Stimulated activated CD4-positive, alpha-beta T cell treated with anti-CD3 and anti-CD28 coated beads, TNF-alpha, amount 100 ng/mL, for 1 hour (primary cell): ENCODE measurements at places on chromosomes 1 and 21.

GRCh38 chr1:58144698-58145270 is 401.7 kb downstream of the OMA1 start:
- no peak for DNase-seq

DNA sequence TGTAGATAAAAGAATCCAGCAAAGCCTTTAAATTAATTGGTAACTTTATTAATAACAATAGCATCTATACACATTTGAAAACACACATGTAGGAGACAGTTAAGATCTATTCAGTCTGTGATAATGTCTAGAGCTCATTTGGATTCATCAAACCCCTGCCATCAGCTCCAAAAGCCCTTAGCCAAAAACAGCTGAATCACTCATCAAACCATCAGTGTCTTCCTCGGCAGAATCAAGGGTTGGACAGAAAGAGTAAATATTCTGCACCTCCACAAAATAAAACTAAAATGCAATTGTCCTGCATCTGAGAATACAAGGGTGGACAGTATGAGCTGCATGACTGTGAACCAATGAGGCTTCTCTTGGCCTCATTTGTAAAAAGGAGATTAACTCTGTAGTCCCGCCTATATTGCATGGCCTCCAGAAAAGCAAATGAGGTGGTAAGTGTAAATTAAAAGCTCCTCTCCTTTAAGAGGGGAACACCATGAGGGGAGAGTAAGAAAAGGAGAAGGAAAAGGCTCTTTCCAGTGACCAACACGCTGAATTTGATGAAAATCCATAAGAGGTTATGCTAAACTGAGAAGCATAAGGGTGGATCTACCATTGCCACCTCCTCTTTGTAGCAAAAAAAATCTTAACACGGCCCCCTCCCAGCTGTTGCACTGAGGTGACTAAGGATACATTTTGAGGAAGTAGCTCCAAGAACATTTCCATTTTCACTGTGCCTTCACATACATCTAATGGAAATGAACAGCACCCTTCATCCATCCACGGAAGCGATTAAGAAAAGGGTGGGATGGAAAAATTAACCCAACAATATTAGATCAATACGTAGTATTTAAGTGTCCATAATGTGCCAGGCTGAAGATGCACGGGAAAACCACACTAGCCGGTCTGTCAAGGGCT is 14.7 kb upstream of the BOLA1 start:
- no peak for DNase-seq

DNA sequence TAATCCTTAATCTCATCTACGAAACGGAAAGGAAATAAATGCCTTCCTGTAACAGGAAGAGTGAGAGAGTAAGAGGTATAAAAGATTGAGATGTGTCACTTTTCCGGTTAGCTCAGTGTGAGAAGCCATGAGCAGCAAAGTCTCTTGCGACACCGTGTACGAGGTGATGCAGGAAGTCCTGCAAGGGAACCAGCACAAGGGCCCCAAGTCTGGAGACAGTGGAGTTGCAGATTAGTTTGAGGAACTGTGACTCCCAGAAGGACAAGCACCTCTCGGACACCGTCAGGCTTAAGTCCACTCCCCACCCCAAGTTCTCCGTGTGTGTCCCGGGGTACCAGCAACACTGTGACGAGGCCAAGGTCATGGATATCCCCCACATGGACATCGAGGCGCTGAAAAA is 592.3 kb upstream of the ADGRL2 start:
- DNase-seq, result no peak

- no peak for DNase-seq
Observed at GRCh38 chr1:93448292-93448982, 519 bp downstream of the FNBP1L start.

GRCh38 chr1:46522184-46522968 is 29.1 kb downstream of the KNCN start:
- no peak for DNase-seq

- DNase-seq, result no peak
Observed at GRCh38 chr1:195495720-195496635, 1112.3 kb downstream of the KCNT2 start.

GRCh38 chr1:76939050-76939816 is 72.0 kb downstream of the ST6GALNAC5 start:
- DNase-seq, result no peak

DNA sequence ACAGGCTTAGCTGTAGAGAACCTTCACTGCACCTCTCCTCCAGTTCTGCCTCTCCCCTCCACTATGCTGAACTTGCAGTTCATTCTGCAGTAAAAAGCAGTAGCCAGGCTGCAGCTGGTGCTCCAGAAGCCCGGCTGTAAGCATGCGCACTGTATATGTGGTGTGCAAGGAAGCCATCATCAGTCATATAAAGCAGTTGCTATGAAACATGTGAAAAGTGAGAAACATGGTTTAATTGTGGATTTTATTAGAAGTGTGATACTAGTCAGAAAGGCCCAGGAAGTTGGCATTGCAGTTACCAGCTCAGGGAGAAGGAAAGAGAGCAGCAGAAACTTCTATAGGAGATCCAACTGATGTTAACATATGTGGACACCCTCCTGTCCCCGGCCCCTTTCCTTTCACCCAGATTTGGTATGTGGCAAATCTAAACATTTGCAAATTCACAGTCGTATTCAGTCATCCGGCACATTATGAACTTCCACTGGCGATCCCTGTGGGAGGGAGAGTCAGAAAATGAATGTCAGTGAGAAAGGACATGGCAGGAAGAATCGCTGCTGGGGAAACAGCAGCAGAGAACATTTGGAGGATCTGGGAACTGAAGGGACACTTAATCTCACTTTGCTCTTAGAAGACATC is 32.8 kb downstream of the DPT start:
- no peak for DNase-seq

DNA sequence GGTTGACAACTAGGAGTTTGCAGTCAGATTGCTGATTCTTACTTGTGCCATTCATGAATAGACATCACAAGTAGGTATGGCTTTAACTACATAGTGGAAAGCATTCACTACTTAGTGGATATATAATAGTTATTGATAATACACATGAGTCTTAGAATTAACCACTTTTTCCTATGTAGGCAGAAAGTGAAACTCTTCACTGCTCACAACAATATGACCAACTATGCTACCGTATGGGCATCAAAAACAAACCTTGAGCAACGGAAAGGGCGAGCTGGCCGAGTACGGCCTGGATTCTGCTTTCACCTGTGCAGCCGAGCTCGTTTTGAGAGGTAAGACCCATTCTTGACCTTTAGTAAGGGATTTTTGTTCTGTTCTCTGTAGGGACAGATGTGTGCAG is 38.7 kb downstream of the DHX9 start:
- no peak for DNase-seq

DNA sequence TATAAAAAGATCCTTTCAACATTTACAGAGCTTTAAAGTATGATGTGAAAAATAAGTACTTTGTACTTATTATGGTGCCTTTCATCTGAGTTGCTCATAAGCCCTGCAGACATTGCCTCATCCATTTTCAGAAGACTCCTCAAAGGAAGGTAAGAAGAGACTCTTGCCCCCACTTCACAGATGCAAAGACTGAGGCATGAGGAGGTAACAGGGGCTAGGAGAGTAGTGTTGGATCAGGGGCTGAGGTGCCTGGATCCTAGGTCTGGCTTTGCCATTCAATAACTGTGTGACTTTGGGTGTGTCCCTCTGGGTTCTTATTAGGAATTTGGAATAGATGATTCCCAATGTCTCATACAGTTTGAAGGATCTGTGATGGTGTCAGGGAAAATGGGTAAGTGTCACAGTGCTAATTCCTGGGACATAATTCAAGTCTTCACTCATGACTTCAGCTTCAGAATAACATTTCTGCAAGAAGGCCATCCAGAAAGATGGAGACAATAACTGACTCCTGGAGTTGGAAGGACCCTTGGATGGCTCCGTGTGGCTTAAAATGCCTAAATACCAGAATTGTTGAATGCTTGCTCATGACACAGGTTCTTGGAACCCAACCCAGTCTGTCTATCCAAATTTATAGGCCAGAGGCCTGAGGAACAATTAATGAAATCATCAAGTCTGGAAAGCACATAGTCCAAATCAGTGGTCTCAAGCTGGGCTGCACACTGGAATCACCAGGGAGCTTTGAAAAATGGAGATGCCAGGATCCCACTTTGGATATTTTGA is 93.1 kb upstream of the RUNX1 start:
- DNase-seq, result no peak

- no peak for DNase-seq
Observed at GRCh38 chr1:96145492-96145891, 576.1 kb upstream of the PTBP2 start.

DNA sequence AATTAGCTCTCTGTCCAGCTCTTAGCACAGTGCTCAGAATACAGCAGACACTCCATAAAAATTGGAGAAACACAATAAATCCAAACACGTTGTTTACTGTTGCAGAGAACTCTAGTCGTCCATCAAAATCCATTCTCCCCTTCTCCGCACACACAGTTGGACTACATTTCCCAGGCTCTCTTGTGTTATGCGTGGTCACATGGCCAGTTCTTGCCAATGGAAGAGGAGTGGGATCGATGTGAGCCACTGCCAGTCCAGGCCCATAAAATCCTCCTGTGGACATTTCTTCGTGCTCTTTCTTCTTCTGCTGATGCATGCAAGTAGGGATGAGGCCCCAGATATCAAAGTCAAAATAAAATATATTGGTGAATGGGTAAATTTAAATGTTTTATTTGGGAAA is 114.3 kb upstream of the FMN2 start:
- no peak for DNase-seq

DNA sequence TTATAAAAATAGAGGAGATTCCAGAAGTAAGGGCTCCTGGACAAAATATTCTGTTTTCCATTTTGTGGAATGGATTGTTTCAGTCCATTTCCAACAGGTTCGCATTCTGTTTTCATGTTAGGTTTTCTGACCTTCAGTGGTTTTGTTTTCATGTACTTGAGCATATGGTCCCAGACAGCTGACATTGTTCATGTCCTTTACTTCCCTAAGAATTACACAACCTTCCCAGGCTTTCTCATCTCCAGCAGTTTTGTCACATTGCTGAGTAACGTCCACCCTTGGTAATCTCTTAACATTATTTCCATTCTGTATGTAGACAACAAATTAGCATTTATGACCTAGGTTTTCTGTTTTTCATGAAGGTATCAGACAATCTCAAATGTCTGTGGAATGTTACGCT is 21.0 kb upstream of the ERRFI1 start:
- no peak for DNase-seq

DNA sequence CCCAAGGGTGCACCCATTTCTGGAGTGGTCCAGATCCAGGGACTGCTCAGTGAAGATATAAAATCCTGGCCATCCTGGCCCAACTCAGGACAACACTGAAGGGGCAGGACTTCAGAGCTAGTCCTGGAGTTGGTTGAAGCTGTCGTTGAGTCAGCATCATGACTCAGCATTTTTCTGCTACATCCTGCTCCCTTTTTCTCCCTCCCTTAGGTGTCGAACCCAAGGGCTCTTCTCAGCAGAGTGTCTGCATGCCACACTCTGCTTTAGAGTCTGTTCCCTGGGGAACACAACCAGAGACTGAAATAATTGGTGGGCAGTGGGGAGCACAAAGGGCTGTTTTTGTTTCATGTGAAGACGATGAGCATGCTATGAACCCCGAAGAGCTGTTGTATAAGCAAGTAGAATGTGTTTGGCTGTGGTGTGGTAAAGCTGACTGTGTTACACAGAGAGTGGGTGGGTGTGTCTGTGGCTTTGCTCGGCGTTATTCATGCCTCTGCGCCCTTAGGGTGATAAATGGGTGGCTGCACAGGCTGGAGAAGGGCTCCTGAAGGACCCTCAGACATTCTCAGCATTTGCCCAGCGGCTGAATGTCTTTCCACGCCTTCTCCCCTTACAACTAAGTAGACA is 167.2 kb downstream of the CYYR1 start:
- no peak for DNase-seq

DNA sequence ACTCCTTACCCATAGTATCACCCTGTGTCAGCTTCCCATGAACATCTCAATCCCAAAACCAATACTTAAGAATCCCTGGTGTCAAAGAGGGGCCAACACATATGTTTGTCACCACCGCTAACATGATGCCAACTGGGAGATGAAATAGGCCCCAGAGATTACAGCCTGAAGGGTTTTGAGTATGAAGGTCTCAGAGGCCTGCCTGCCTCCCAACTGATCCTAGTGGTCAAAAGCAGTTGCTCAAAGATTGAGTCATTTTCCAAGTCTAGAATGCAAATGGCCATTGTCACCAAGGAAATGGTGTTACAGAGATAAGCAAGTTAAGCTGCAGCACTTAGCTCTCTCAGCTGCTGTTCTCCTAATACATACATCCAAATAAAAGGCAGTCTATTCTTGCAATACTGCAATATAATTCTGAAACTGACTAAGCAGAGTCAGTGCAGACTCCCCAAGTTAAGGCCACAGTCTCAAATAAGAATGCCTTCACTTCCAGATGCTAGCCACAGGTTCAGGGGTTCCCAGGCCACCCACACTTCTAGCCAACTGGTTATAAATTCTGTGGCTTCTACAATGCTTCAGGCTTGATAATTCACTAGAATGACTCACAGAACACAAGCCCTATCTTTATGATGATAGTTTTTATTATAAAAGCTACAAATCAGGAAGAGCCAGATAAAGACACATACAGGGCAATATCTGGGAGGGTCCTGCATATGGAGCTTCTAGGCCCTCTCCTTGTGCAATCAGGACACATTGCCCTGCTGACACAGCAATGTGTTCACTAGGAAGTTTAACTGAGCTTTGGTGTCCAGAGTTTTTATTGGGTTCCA is 18.7 kb downstream of the DUSP10 start:
- no peak for DNase-seq

GRCh38 chr1:6958407-6959030 is 173.3 kb downstream of the CAMTA1 start:
- no peak for DNase-seq

- no peak for DNase-seq
Observed at GRCh38 chr1:233390842-233391737, 63.6 kb downstream of the MAP3K21 start.

DNA sequence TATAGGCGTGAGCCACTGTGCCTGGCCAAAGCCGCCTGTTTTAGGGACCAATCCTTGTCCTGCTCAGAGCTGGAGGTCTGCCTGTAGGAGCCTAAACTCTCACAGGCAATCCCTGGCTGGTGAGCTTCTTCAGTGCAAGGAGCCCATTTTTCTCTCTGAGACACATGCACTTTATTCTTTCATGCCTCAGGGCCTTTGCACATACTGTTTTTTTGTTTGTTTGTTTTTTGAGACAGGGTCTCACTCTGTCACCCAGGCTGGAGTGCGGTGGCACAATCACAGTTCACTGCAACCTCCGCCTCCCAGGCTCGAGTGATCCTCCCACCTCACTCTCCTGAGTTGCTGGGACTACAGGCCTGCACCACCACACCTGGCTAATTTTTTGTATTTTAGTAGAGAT is 21.6 kb upstream of the PINK1 start:
- no peak for DNase-seq

GRCh38 chr1:208880433-208881100 is 636.4 kb upstream of the PLXNA2 start:
- no peak for DNase-seq
